Activated CD8-positive, alpha-beta memory T cell treated with anti-CD3 and anti-CD28 coated beads for 48 hours (primary cell): ENCODE measurements at places on chromosomes 16 and 17.

DNA sequence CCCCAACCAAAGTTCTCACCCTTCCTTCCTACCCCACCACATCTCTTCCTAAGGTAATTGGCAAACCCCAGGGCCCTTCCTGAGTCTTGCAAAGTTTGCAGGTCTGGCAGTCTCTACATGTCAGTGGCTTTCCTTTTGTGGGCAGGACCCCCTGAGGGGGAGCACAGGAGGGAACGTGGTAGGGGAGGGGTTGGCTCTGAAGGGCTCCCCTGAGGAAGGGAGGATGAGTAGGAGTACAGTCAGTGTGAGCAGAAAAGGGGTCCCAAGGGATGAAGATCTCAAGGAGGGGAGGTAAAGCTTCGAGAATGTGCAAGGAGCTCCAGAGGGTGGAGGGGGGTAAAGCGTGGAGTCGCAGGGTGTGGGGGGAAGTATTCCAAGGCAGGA, 206.9 kb downstream of the RAB11FIP4 start:
- DNase-seq = no peak

DNA sequence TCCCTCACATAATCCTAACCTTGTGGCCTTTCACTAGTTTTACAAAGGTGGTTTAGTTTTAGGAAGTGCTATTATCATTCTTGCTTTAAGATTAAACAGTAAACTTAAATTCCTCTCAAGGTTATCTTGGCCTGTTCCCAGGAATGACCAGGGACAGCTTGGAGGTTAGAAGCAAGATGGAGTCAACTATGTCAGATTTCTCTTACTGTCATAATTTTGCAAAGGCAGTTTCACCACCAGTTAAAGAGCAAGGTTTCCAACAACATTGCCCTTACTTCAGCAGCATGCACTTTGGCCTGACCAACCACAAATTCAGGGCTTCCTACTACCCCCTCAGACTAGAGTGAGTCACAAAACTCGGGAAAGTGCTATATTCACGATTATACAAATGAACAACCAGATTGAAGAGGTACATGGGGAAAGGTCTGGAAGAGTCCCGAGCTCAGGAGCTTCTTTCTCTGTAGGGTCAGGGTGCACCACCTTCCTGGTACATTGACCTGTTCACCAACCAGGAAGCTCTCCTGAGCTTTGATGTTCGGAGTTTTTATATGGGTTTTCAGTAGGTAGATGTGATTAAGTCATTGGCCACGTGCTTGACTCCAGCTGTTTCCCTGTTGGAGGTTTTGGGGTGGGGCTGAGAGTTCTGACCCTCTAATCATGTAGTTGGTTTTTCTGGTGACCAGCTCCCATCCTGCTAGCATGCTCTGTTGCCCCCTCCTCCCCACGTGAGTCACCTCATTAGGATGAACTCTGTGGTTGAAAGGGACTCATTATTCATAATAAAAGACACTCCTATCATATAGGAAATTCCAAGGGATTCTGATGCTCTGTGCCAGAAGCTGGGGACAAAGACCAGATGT, 19.4 kb downstream of the RHOT1 start:
- DNase-seq = no peak

DNA sequence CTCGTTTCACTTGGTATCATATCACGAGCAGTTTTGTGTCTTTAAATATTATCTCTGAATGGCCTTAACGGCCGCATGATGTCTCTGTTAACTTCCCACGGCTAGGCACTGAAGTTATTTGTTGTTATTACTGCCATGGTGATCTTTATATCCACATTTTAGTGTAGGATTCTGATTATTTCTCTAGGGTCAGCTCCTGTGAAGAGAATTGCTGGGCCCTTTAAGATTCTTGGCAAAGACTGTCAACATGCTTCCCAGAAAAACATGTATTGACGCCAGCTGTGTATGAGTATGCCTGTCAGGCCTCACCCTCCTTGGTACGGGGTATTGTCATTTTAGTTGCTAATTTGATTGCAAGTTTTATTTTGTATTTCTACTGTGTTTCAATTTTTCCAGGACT, 263.5 kb downstream of the SNX29 start:
- no peak for DNase-seq

- no peak for DNase-seq
These were observed 1.5 kb upstream of the SLC38A8 start for GRCh38 chr16:84044118-84044488.

- DNase-seq = peak; percentile 41
These were observed 105.2 kb downstream of the RPTOR start for GRCh38 chr17:80649672-80650330.

GRCh38 chr16:56350491-56351405, 74.6 kb downstream of the AMFR start:
- DNase-seq = no peak

DNA sequence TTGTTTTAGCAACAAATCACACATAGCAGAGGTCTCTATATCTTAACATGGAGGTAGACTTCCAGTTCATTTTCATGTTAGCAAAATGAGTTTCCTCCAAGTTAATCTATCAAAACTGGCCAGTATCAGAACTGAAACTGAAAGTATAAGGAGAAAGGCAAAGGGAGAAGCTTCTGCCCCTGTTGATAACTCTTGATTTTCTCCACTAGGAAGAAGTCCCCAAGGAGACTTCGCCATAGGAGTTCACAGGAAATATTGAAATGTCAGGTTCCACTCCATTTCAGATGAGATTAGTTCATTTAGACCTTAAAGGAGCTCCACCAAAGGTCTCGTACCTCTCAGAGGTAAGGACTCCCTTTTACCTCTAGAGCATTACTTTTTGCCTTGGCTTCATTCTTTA, 1.2 kb upstream of the OGFOD3 start:
- DNase-seq = no peak

- DNase-seq = no peak
These were observed 4.8 kb upstream of the KRT36 start for GRCh38 chr17:41494524-41494923.

DNA sequence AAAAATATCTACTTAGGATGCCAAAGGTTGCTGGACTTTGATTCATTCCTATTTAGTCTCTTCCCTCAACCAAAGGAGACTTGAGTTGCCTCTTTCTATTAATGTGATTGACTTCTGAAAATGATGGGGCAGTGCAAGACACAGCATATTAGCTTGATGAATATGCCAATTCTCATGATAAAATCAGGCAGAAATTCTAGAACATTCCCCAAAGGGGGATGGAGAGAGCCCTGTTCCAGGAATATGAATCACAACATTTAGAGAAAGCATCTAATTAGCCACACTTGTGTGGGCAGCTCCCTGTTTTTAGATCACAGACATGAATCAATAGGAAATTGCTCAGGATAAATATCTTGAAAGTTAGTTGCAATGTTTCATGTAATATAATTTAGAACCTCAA, 584.0 kb upstream of the CDH8 start:
- DNase-seq = no peak

DNA sequence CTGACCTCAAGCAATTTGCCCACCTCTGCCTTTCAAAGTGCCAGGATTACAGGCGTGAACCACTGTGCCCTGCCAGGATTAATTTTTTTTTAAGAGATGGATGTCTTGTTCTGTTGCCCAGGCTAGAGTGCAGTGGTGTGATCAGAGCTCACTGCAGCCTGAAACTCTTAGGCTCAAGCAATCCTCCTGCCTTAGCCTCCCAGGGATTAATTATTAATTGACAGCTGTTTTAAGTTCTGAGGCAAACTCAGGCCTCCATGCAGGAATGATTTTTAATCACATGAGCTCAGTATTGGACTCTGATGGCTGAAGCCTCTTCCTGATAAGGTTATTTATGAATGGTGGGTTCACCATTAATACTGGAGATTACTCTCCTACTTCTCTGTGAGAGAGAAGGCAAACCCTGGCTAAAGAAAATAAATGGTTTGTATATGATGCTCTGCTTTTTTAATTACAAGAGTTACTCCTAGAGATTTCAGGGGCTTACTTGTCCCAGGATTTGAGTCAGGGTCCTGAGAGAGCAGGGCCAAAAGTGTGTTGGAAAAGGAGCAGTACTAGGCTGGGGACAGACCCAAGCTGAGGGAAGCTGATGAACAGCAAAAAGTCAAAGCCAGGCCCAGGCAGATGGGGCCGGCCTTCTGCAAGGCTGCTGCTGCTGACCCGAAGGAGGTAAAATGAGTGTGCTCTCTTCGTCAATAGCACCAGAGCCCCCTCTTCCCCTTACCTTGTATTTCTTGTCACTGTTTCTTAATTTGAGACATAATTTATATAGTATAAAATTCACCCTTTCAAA, 56.9 kb upstream of the HAS3 start:
- no peak for DNase-seq

- no peak for DNase-seq
These were observed 239.9 kb downstream of the CEP112 start for GRCh38 chr17:65952015-65952414.

- DNase-seq = no peak
These were observed 1.1 kb downstream of the SLC39A11 start for GRCh38 chr17:73091410-73091769.

DNA sequence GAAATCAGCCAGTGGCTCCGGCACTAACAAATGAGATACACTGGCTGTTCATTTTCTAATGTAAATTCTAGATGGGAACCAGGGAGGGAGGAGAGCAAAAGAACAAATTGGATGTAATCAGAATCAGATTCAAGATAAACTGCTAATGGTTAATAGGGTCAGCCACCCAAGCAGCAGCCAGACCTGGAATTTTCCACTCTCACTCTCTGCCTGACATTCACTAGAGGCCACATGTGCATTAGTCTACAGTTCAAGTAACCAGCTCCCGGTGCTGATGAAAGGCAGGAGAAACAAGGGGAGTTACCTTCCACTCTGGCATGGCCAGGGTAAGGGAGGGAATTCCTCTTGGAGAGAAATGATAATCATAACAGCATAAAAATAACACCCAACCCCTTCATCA, 597.7 kb downstream of the TOX3 start:
- no peak for DNase-seq

GRCh38 chr16:23258919-23259237, 43.2 kb upstream of the SCNN1B start:
- DNase-seq = no peak

GRCh38 chr17:429589-429988, 77.0 kb upstream of the RPH3AL start:
- no peak for DNase-seq

GRCh38 chr17:73069164-73069770, 23.2 kb downstream of the SLC39A11 start:
- DNase-seq = no peak

DNA sequence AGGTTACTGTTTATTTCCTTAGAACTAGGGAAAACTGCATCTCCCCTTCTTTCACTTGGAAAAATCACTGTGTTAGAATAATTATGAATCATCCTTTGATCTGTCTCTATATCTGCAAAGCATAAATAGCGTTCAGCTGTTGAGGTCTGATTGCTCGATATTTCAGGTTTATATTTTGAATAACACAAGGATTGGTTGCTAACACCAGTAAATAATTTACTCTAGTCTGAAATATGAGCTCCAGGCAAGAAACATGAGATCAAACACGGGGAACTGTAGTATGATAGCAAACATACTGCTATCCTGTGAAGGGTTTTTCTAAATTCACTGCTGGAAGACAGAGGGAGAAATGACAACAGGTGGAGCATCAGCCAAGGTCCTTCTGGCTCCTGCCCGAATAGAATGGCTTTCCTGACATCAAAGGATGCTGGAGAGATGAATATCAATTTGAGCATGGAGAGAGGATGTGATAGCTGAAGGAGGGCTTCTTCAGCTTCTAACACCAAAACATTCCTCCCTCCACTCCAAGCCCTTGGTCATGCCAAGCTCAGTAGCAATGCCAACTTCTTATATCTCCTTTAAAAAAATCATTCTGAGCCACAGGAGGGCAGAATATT, 450.3 kb downstream of the SHISA9 start:
- DNase-seq = no peak

GRCh38 chr16:8967132-8967821, 3.6 kb upstream of the USP7 start:
- DNase-seq = no peak

- DNase-seq = no peak
These were observed 10.2 kb upstream of the CCDC154 start for GRCh38 chr16:1454561-1454960.

DNA sequence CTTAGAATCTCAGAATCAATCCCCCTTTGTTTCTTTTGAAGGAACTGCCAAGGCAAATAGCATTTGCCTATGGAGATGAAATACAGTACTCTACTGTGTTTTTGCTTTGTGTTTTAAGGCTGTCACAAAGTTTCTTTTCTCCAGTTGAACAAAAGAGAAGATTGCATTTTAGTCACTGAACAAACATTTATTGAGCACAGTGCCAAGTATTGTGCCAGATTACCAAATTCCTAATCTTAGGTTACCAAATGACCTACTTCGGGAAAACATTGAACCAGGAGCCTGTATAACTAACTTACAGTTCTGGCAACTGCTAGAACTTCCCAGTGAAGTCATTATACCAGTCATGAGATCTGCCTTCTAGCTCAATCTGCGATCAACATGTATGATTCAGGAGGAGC, 3.0 kb upstream of the UBB start:
- DNase-seq = no peak

GRCh38 chr16:12324152-12324551, 347.6 kb downstream of the SNX29 start:
- DNase-seq = no peak

- no peak for DNase-seq
These were observed 7.1 kb upstream of the ZNF747 start for GRCh38 chr16:30541502-30542329.

GRCh38 chr16:630249-630814, 453 bp upstream of the WFIKKN1 start:
- no peak for DNase-seq

DNA sequence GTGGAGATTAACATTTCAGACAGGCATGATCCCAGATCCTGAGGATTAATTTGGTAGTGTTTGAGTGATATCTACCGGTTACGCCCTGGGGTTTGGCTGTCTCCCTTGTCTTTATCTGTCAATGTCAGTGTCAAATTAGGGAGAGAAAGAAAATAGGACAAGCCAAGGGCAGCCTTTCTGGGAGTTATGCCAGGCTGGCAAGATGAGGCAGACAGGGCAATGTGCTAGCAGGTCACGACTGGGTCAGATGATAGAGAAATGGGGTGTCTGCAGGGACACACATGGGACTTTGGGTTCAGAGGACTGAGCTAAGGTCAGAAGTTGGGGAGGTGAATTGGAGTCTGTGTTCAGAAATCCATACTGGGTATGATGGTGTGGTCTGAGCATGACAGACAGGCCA, 27.4 kb upstream of the LYRM9 start:
- no peak for DNase-seq

DNA sequence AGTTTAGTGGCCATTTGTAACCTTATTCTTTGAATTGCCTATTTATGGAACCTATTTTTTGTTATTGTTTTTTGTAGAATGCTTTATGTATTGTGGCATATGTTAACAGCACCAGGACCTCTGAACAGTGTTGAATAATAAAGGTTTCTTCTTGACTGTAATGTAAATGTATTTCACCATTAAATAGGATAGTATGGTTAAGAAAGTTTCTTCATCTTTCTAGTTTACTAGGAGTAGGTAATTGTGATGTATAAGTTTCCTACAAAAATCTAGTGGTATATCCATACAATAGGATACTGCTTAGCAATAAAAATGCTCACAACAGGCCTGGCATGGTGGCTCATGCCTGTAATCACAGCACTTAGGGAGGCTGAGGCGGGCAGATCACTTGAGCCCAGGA, 52.3 kb downstream of the TAOK1 start:
- no peak for DNase-seq
